Activated CD4-positive, alpha-beta T cell treated with anti-CD3 and anti-CD28 coated beads, Interleukin-2, amount 10 ng/mL, durations not matched to agents 7 days and 5 days (primary cell): ENCODE measurements at places on chromosomes 12 and 14. TPM values are rescaled to one million over a fixed set of nuclear protein-coding genes. Genes with fewer than 3 reads are reported as not detected.
A peak's percentile ranks its signal among the peaks of the same experiment; 100 is the strongest.

NTF3 gene
- not detected for total RNA-seq

- H3K36me3 ChIP-seq: peaks cover 6% of the 10 kb centered on the region
- H3K4me1 ChIP-seq: peaks cover 37% of the 10 kb centered on the region
- peak overlapping the region; percentile 80 for H3K4me3 ChIP-seq
Observed at GRCh38 chr12:92928421-92928961, 604 bp downstream of the EEA1 start.

GRCh38 chr14:23816371-23816770 lies 137.2 kb upstream of the DHRS4 start:
- H3K4me1 ChIP-seq: no peaks in the 10 kb centered on the region
- H3K27me3 ChIP-seq: peaks cover 3% of the 10 kb centered on the region
- H3K36me3 ChIP-seq: no peaks in the 10 kb centered on the region

- H3K4me3 ChIP-seq: no peak overlapping the region
- no peak for DNase-seq
- no peaks in the 10 kb centered on the region for H3K4me1 ChIP-seq
- no peak overlapping the region for H3K27ac ChIP-seq
- peaks cover 5% of the 10 kb centered on the region for H3K27me3 ChIP-seq
- no peaks in the 10 kb centered on the region for H3K36me3 ChIP-seq
Observed at GRCh38 chr14:94747739-94748138, 22.2 kb downstream of the GSC start.

GRCh38 chr14:78904094-78904493 lies 733.9 kb downstream of the NRXN3 start:
- H3K4me1 ChIP-seq: no peaks in the 10 kb centered on the region
- no peak for DNase-seq
- H3K27ac ChIP-seq: no peak overlapping the region
- H3K4me3 ChIP-seq: no peak overlapping the region
